ENCODE measurements at places on chromosomes 3 and 15.
A peak's percentile ranks its signal among the peaks of the same experiment; 100 is the strongest.

DNA sequence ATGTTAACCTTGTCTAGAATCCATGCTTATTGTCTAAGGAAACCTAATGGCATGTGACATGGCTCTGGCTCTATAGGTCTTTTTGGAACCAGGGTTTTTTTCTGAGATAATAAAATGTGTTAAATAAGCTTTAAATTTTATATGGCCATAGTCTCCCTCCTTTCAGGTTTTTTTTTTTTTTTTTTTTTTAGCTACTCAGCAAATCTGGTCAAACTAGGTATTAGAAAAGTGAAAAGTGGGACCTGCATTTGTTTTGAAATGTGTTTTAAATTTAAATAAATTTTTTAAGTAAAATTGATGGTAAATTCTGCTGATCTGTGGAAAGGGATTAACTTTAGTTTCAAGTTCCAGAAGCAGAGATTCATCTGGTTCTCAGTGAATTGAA is 52.1 kb upstream of the NANOGP8 start:
- DNase-seq: no peak

DNA sequence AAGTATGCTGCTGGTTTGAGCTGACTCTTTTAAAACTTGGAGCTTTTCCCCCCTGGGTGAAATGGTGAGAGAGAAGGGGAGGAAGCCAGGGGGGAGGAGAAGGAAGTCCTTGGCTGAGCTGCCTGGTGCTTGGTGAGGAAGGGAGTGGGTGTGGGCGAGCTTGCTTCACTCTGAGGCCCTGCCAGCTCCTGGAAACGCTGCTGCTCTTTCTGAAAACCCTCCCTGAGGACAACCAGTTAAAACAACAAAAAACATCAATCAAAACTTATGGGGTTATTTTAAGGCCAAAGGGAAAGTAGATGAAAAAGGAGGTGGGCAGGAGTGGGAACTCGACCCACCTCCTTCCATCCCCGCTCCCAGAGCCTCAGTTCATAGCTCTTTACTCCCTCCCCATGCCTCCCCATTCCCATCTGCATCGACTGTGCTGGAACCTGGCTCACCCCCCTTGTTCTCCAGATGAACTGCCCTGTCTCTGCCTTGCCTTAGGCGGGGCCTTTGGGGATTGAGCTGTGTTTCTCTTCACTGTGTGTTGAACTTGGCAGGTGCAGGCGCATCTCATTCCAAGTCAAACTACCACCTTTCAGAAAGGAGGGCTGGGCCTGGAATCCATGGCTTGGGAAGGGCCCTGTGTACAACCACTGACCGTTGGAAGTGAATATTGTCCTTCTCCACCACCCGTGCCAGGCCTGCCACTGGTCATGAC is 166.1 kb downstream of the ZNF621 start:
- DNase-seq: peak; percentile 69

GRCh38 chr15:73239564-73240215 is 129.1 kb downstream of the HCN4 start:
- no peak for DNase-seq

GRCh38 chr3:153881201-153881600 is 240.0 kb upstream of the ARHGEF26 start:
- no peak for DNase-seq

- DNase-seq: no peak
Observed at GRCh38 chr15:58589047-58589446, 157.3 kb downstream of the LIPC start.

DNA sequence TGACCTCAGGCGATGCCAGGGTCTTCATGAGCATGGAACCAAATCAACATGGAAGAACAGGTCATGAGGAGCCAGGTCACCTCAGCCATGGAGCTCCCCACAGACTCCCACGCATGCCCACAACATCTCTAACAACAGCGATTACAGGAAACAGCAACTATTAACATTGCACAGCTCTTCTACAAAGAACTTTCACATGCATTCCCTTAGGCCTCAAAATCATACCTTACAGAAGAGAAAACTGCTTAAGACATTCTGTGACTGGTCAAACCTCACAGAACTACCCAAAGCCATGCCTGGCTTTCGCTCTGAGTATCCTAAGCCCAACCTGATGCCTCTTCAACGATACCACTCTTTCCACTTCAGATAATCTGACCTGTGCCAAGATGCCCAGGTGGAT is 117.8 kb downstream of the OXNAD1 start:
- DNase-seq: no peak

- no peak for DNase-seq
Observed at GRCh38 chr3:87136066-87136596, 91.0 kb upstream of the CHMP2B start.

GRCh38 chr3:32166654-32167053 is 60.2 kb downstream of the GPD1L start:
- DNase-seq: no peak

DNA sequence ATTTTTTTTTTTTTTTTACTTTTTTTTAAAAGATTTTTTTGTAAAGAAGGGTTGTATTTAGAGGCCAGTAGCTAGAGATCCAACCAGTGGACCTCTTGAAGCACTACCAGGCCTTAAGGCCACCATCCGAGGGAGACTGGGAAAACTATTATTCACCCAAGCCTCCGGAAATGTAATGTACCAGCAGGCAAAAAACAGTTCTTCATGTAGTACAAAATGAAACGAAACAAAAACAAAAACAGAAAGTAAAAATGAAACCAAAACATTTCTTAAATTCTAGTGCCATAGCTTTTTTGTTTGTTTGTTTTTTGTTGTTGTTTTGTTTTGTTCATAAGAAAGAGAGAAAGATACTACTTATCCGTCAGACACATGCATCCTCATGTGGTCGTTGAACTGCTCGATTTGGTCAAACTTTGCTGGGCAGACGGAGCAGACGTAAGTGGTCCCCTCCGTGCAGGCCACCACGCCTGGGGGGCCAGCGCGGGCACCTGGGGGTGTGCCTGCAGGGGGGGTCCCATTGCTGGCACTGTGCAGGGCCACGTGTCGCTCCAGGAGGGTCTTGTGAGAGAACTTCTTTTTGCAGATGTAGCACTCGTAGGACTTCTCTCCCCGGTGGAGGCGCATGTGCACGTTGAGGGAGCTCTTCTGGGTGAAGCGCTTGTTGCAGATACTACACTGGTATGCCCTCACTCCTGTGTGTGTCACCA is 45.0 kb downstream of the TIGIT start:
- DNase-seq: no peak

GRCh38 chr3:16484216-16484615 is 29.3 kb downstream of the RFTN1 start:
- DNase-seq: no peak

All from lower leg skin (tissue), 4 donors.